NCI-H345 (cell line): ENCODE measurements at places on chromosomes 2 and 18.
A peak's percentile ranks its signal among the peaks of the same experiment; 100 is the strongest.

DNA sequence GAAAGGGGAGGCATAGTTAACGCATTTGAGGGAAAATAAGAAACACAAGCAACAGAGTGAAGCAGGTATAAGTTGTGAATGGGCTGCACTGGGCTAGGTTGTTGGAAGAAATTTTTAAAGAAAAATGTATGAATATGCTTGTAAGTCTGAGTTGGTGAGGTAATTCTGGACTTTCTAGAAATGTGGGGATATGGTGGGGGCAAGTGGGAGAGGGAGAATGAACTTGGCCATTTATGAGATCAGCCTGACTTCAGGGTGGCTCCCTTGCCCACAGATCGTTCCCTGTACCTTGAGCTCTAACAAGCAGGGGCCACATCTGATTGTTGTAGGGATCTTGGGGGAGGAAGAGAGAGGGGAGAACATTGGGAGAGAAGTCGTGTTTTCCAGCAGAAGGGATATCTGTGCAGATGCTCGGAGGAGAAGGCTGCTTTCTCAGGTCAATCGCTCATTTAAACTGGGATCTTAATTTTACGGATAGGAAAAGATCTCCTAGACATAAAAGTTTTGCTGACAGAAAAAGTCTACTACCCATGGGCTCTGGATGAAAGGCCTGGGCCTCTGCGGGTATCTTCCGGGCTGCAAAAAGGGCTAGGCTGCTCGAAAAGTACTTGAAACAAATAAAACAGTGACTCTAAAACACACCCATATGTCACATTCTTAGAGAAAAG is 42.5 kb upstream of the FZD5 start:
- DNase-seq, result no peak

DNA sequence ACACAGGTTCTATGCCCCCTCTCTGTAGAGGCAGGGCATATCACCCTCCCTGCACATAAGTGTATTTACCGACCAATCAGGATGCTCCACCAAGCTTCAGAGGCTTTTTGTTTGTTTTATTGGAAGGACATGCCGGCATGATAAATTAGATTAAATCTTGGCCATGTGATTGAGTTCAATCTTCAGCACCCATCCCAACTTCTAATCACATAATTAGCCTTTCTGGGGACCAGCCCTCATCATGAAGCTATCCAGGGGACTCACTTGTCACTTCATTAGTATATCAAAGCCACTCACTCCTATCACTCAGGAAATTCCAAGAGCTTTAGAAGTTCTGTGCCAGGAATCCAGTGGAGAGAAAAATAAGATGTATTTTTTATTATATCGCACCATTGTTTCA is 158.6 kb upstream of the SYT4 start:
- no peak for DNase-seq

DNA sequence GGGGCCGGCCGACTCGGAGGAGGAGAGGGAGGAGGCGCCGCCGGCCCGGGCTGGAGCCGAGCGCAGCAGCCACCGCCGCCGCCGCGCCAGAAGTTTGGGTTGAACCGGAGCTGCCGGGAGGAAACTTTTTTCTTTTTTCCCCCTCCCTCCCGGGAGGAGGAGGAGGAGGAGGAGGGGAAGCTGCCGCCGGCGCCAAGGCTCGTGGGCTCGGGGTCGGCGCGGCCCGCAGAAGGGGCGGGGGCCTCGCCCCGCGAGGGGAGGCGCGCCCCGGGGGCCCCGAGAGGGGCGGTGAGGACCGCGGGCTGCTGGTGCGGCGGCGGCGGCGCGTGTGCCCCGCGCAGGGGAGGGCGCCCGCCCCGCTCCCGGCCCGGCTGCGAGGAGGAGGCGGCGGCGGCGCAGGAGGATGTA is 316 bp downstream of the CRIM1 start:
- no peak for DNase-seq

DNA sequence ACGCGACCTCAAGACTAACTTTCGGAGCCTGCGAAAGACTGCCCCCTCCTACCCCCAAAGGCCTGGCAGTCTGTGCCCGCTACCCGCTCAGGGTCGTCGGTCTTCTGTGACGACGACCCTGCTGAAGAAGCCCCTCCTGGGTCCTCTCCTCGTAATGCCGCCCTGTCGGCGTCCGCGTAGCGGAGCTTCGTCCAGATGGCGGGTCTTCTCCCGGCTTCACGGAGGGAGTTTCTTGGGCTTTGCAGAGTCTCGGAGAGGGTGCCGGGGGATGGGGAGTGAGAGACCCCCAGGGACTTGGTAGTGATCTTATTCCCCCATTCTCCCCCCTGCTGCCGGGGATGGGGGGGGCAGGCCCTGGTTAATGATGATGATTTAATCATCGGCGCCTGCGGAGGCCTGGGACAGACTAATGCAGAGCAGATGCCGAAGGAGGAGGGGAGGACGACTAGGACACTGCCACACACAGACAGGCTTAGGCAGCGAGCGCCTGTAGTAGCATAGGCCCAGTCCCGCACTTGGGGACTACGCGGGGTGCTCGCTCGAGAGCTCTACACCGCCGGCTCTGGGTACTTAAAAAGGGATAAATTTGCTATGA is 528 bp upstream of the PCGF1 start:
- DNase-seq, result peak; percentile 21

DNA sequence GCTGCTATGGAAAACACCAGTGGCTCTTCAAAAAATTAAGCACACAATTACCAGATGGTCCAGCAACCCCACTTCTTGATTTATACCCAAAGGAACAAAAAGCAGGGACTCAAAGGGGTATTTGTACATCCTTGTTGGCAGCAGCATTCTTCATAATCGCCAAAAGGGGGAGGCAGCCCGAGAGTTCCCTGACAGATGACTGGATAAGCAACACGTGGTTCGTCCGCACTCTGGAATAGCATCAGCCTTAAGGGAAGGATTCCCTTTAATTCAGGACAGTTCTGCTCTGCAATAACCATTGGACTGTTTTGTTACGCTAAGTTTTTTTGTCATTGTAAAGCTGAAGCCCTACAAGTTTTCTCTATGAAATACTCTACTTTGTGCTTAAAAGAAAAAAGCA is 76.7 kb upstream of the TWIST2 start:
- DNase-seq, result no peak

GRCh38 chr2:16194530-16194929 is 254.2 kb downstream of the MYCN start:
- DNase-seq, result no peak
